GM04503 (cell line): ENCODE measurements at places on chromosomes 7 and 10.

- DNase-seq: no peak
Observed at GRCh38 chr7:45160417-45160881, 2.9 kb downstream of the RAMP3 start.

- no peak for DNase-seq
Observed at GRCh38 chr7:23942032-23942431, 232.0 kb downstream of the STK31 start.

- DNase-seq: no peak
Observed at GRCh38 chr7:148912758-148913541, 28.9 kb upstream of the EZH2 start.

DNA sequence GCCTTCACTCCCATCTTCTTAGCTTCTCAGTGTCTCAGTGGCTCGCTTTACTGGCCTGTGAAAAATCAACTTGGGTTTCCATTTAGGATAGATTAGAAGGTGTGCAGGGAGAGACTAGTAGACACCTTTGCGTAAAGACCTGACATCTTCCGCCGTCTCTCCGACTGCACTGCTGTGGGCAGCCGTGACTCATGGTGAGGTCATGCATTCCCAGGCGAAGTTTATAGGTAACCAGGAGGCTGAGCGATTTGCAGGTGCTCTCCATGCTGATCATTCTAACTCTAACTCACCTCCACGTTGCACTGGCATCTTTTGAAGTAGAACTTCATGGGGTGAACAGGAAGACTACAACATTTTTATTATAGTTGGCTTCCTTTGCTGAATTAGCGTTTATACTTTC, 68.0 kb upstream of the ZNF438 start:
- no peak for DNase-seq

DNA sequence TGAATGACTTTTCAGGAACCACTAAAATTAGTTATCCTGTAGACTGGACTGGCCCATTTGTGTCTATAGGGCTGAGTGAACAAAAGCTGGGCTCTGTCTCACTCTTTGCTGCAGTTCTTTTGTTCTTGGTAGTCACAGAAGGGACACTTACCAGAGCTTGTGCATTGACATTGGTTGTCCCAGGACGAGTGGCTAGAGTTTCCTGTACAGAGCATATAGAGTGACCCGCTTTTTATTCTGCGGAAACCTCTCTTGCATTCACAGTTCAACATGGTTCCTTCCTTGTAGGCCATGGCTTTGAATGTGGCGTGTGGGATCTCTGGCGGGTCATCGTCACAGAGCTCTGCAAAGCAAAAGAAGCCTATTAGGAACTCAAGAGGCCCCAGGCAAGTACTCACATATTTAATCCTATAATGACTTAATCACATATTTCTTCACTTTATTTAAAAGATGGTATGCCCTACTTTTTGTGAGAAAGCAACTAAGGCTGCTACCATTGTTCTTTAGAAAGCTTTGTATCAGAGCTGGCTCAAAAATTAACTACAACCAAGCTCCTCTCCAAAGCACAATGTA, 36.4 kb downstream of the IL2RA start:
- DNase-seq: no peak

GRCh38 chr7:400901-401485, 111.0 kb downstream of the FOXL3 start:
- DNase-seq: no peak
